DND-41 (cell line): ENCODE measurements at places on chromosomes 6 and 20.

DNA sequence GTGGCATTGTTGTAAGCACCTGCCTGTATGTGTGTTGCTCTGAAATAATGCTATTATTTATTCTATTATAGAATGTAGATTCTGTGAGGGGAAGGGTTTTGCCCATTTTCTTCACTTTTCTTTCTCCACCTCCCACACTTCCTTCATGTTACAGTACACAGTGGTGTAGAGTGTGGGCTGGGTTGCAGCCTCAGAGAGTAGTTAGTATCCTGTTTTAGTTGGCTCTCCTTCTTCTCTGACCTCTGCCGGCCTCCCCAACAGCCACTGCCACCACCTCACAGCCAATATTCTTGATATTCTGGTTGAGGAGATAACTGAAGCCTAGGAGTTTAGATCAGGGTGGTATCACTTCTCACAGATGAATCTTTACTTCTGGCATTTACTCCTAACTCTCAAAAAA, 143.4 kb downstream of the BCKDHB start:
- DNase-seq: no peak

DNA sequence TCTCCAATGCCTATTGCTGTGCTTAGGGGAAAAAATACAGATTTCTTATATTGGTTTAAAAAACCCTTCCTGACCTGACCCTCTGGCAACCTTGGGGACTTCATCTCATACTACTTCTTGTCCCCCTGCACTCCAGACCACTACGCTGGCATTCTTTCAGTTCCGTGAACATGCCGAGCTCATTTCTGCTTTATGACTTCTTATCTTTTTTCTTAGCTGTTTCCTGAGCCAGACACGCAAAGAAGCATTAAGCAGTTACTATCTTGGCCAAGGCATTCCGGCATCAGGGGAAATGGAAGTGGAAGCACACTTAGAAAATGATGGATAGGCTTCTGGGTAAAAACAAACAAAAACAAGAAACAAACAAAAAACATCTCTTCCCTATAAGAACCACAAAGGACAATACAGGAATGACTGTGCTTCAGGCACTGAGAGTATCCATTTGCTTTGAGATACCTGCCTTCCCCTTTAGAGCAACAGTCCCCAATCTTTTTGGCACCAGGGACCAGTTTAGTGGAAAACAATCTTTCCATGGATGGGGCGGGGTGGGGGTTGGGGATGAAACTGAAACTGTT, 4.4 kb upstream of the CCDC28A start:
- DNase-seq: no peak

GRCh38 chr6:128676456-128676855, 156.1 kb upstream of the PTPRK start:
- no peak for DNase-seq

DNA sequence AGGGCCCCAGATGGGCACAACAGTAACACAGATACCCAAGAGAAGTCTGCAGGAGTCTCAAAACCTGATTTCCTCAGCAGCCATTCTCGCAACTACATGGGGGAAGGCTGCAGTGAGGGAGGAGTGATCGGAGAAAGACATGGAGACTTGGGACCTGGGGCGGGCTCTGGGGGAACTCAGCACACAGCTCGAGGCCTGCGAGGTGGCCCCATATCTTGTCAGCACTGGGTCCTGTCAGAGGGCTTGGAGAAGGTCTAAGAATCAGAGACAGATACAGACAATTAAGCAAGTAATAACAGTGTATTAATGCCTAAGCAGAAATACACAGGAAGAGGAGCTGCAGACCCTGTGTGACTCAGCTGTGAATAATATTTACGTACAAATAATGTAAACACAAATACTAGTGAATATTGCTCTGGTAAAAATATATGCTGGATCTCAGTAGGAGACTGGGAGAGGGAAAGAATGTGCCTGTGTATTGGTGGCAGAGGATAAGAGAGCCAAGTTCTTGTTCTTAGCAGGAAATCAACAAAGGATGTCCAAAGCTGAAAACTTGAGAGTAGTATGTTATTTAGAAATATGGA, 336.2 kb downstream of the ZFAND3 start:
- DNase-seq: no peak

- no peak for DNase-seq
Observed at GRCh38 chr6:163745536-163746400, 331.2 kb downstream of the QKI start.

DNA sequence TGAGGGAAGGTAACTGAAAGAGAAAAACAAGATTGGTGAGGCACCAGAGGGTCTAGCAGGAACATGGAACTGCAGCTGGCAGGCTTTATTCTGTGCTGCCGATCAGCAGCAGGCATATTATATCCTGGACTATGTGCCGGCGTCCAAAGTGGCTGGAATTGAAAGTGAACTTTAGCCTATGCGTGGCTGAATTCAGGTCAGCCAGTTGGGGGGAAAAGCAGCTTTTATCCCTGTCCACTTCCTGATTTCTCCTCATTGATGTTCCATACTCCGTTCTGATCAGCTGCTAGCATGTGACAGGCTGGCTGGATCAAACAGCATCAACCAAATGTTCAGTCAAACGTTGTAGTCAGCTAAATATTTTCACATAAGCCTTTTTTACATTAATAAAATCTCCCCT, 99.0 kb downstream of the CAP2 start:
- no peak for DNase-seq

GRCh38 chr6:113493991-113494390, 363.2 kb upstream of the MARCKS start:
- no peak for DNase-seq

DNA sequence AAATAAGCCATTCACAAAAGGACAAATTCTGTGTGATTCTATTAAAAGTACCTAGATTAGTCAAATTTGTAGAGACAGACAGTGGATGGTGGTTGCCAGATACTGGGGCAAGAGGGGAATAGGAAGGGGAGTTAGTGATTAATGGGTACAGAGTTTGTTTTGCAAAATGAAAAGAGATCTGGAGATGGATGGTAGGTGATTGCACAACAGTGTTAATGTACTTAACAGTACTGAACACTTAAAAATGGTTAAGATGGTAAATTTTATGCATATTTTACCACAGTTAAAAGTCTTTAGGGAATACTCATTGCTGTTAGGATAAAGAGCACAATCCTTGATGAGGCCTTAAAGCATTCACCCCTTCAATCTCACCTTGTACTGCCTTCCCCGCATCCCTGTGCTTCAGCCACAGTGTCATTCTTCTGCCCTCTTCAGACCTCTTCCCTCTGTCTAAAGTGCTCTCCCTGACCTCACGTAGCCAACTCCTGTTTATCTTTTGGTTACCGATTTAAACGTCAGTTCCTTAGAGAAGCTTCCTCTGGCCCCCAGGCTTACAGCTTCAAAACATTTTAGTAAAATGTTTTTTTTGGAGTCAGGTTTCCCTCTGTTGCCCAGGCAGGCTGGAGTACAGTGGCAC, 11.8 kb downstream of the PSMF1 start:
- no peak for DNase-seq

DNA sequence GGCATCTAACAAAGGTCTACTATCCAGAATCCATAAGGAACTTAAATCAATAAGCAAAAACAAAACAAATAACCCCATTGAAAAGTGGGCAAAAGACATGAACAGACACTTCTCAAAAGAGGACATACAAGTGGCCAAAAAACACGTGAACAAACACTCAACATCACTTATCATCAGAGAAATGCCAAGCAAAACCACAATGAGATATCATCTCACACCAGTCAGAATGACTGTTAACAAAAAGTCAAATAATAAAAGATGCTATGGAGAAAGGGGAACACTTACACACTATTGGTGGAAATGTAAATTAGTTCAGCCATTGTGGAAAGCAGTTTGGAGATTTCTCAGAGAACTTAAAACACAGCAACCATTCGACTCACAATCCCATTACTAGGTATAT, 19.4 kb upstream of the VNN1 start:
- no peak for DNase-seq

- peak; percentile 63 for DNase-seq
Observed at GRCh38 chr6:56359201-56359899, 112.0 kb upstream of the COL21A1 start.

- DNase-seq: no peak
Observed at GRCh38 chr6:20280288-20280621, 68.0 kb upstream of the MBOAT1 start.

DNA sequence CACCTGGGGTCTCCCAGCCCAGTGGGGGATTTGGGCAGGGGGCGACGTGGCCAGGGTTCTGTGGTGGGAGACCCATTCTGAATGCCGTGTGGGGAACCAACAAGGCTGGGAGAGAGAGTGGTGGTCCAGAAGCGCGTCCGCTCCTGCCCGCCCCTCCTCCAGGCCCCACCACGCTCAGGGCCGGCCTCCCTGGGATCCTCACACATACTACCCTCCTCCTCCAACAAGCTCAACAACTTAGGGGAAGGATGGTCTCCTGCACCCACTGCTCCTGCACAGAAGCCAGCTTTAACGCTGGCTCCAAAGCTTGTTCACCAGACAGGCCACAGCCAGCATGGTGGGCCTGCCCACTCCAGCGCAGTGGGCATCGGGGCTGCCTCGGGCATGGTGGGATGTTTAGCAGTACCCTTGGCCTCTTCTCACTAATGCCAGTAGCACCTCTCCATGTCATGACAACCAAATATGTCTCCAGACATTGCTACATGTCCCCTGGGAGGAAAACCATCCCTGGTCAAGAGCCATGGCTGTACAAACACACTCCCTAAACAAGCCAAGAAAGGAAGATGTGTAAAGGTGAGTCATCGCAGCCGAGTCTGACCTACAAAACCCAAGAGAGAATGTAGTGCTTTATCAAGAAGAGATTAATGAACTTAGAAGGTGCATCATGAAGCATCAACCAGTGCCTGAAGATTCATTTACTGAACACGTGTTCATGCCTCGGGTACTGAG, 75.7 kb downstream of the BMP7 start:
- no peak for DNase-seq

DNA sequence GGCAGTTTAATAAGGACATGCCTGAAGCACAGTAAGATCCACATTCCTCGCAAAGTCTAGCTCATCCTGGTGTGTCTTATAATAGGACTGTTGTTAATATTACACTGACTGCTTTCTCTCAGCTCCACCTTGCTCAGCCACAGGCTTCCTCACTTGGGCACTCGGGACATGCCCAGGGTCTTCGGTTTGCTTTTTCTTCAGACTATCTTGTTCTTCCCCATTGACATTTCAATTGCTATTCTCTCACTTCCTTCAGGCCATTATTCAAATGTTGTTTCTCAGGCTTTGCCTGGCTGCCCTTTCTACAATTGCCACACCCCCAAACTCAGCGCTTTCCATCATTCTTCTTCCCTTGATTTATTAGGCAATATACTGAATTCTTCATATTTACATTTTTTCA, 274.8 kb upstream of the RGS17 start:
- DNase-seq: no peak

GRCh38 chr6:16296061-16296670, 57.8 kb downstream of the GMPR start:
- no peak for DNase-seq
